ENCODE measurements at places on chromosomes 5 and 9. TPM values are rescaled to one million over a fixed set of nuclear protein-coding genes. Genes with fewer than 3 reads are reported as not detected.

The C5orf58 gene
- not detected for total RNA-seq

The EDIL3 gene
- 40.4 TPM for total RNA-seq

The LTC4S gene
- not detected for total RNA-seq

The JAKMIP2 gene
- 0.50 TPM for total RNA-seq

The ACTBL2 gene
- total RNA-seq = not detected

The ERAP2 gene
- total RNA-seq = 6.8 TPM

The SPATA31A3 gene
- not detected for total RNA-seq

The PKD2L2 gene
- total RNA-seq = not detected

Measured in smooth muscle cell of trachea (primary cell).